HT1080 (cell line): ENCODE measurements at places on chromosomes 6 and 20. TPM values are rescaled to one million over a fixed set of nuclear protein-coding genes. Genes with fewer than 3 reads are reported as not detected.

GRCh38 chr20:51800060-51800871, 2.1 kb downstream of the SALL4 start:
- DNase-seq: no peak

DNA sequence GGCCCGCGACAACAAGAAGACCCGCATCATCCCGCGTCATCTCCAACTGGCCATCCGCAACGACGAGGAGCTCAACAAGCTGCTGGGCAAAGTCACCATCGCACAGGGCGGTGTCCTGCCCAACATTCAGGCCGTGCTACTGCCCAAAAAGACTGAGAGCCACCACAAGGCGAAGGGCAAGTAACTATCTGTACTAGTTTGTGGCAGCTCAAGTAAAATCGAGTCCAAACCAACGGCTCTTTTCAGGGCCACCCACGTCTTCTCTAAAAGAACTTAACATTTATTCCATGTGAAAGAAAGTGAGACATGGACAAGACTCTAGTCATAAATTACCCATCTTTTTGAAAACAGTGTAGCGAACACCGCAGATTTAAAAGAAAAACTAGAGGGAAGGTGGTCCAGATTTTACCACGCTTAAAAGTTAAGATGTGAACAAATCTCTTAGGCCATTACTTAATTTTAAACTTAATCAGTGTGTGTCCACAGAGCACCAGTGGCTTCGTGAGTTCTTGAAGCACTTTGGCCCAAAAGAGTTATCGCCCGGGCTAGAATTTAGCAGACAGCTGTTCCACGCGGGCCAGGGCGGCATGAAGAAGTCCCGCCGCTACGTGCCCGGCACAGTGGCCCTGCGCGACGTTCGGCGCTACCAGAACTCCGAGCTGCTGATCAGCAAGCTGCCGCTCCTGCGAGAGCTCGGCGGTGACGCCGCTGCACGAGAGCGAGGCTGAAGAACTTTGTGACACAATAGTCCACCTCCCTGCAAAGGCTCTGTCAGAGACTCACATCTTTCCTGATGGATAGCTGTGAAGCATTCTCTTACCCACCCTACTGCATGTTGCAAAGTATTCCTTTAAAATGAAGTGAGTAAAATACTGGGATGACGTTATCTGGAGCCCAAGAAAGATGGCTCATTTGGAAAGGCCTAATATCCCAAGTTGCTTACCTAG, 113.9 kb upstream of the PRSS16 start:
- peak; percentile 88 for DNase-seq

The MYMX gene
- not detected in 2 replicates for total RNA-seq

DNA sequence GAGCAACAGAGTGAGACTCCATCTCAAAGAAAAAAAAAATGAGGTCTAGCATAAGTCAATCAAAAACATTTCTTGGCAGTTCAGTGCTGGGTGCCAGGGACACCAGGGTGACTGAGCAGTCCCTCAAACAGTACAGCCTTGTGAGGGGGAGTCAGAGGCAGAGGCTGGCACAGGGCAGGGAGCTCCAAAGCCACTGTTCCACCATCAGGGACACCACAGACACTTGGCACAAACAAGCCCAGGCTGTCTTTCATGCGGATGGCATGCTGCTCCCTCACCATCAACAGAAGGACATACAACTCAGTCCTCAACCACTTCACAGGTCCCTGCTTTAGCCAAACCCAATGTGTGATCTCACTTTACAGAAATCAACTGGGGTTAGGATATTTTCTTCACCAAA, 36.0 kb upstream of the GRM4 start:
- no peak for DNase-seq

DNA sequence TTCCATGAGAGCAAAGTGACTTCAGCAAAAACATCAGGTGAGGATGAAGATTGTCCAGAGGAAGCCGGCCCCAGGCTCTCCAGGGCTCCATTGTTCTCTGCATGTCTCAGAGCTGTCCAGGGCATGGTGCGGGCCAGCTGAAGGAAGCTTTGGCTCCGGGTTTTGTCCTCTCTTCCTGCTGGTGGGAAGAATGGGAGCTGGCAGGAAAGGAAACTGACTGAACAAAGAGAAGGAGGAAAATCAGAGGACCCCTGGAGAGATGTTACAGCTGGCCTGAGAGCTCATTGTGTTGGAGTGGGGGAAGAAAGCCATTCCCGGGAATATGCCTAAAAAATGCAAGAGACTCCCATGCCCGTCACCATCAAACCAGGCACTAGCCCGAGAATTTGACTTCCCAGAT, 27.1 kb downstream of the PRND start:
- DNase-seq: no peak

DNA sequence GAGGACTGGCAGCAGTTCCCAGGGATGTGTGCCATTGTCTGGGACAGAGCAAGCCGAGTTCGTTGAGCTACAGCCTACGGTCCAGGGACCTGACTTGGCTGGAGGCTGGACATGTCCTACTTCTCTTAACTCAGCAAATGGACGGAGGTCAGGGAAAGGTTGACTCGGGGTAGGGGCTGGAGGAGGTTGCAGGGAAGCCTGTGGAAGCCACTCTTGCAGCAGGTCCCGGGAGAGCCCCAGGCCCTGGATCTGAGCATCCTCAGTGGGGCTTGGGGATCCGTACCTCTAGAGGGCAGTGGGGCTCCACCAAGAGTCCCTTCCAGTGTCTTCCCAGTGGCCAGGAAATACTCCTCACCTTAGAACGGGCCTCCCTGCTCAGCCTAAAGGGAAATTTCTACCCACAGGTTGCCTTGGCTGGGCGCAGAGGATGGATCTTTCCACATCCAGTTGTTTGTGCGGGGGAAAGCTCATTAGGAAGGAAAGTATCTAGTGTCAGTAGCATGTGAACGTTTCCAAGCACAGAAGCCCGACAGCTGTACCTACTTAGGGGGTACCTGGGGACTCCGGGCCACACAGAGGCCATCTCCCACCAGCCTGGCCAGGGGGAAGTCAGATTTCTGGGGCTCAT, 170.2 kb downstream of the NFATC2 start:
- peak; percentile 63 for DNase-seq

DNA sequence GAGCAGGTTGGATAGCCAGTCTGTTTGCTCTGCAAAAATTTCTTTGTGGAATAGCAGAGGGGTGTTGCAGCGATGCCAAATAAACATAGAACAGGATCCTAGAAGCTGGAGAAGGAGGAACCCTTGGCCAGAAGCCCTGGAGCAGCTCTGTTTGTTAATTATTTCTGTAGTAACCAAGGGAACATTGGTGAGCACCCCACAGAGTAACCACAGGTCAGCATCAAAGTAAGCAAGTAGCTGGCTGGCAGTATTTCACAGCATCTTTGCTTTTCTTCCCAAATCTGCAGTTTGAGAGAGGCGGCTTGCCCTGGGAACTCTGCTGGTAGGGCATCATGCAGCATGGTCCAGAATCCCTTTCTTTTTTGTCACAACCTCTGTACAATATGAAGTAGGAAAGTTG, 12.7 kb upstream of the APMAP start:
- DNase-seq: no peak
